Astrocyte of the spinal cord (primary cell): ENCODE measurements at places on chromosomes 3 and 15.

GRCh38 chr3:16513141-16514020 is at the start of gene RFTN1:
Gene RFTN1, minus strand, starts transcription at chr3:16513699. Its CDS starts 19,830 bp downstream, at chr3:16493869.
- peak; percentile 60 for DNase-seq

DNA sequence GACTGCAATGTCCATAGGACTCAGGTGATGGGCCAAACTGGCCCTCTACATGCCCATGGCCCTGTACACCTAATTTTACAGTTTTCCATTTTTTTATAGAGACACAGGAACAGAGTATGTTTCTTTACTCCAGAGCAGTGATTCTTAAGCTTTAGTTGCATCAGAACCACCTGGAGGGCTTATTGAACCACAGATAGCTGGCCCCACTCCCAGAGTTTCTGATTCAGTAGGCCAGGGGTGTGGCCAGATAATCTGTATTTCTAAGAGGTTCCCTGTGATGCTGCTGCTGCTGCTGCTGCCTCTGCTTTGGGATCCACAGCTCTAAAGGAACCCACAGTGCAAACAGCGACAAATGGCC is 5.1 kb downstream of the RBP1 start:
- DNase-seq = peak; percentile 98

DNA sequence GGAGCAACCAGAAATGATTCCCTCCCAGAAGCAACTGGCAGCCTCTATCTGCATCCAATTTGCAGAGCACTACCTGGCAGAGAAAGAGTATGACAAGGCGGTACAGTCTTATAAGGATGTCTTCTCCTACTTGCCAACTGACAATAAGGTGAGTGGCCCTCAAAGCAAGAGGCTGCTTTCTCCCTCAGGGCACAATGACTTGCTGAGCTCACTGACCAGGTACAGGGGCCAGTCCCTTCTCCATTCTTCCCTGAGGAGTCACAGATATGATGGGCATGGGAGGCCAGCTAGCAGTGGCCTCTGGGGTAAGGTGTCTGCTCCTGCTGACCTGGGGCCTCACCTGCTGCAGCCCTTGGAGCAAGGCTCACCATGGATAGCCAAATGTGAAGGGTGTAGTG is 20.3 kb downstream of the CSRNP1 start:
- DNase-seq = no peak

GRCh38 chr15:52746162-52746757 is 43.9 kb downstream of the ONECUT1 start:
- DNase-seq = no peak

DNA sequence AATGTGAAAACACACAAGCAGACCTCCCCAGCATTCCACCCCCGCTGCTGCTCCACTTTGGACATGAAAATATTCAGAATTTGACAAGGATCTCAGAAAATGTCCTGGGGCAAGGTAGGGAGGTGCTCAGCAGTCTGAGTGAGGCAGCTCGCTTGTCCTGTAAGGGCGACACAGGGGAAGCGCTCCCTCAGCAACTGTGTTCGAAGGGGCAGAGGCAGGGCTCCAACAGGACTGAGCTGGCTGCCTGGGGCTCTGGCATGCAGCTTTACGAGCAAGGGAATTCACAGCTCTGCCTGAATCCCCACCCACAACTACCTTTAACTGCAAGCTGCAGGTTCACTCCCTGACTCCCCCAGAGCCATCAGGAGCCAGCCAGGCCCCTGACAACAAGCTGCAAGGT is 287.0 kb upstream of the LYSMD4 start:
- DNase-seq = no peak

- no peak for DNase-seq
Observed at GRCh38 chr15:79523266-79523665, 91.1 kb downstream of the MINAR1 start.

DNA sequence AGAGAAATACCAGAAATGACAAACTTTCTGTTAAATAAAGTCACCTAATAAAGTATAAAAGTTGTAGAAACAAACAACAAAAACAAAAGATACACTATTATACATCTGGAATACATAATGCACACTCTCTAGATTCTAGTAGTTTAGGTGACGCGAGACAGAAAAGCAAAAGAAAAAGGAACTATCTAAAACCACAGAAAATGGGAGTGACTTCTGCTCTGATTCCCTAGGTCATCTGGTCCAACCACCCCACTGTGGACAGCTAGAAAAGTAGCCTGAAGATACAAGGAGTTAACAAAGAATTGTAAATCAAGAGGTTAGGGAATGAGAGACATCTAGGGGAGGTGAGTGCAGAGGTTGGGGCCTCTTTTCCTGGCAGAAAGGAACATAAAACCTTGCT is 39.1 kb downstream of the DHX36 start:
- DNase-seq = no peak

GRCh38 chr3:274927-275326 is 78.4 kb downstream of the CHL1 start:
- no peak for DNase-seq

DNA sequence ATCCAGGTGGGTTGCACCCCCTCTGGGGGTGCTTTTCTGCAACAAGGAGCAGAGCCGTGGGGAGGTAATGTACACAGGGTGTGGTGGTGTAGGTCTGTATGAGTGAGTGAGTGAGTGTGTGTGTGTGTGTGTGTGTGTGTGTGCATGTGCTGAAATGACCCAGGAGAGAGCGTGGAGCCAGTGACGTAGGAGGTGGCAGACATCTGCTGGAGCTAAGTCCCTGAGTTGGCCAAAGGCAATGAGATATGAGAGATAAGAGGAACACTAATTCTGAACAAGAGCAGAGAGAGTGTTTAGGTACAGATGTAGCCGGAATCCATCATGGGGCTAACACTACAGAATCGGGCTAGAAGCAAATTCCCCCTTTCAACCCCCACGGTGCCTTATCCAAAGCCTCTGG is 27.6 kb downstream of the BDH1 start:
- no peak for DNase-seq

- no peak for DNase-seq
Observed at GRCh38 chr3:24139463-24140412, 194.7 kb downstream of the NR1D2 start.

GRCh38 chr3:190269101-190269500 is 53.1 kb downstream of the CLDN1 start:
- DNase-seq = no peak
